ENCODE measurements at places on chromosomes 3 and 15.

DNA sequence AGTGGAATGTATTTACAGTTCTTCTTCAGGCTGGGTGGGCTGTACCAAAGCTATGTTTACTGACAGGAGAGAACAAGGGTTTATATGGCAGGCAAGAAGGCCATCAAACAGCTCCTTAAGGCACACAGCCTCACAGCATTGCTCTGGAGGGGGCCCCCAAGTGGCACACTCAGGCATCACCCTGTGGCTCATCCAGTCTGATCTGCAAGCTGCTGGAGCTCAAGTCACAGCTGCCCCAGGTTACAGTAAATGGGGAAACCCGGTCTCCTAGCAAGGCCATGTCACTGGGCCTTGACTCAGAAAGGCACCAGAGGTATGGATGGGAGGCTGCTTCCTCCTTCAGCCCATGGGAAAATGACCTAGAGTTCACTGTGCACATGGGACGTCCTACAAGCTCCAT is 67.5 kb downstream of the TFG start:
- DNase-seq: no peak

- no peak for DNase-seq
These were observed 290.5 kb downstream of the NAALADL2 start for GRCh38 chr3:175149675-175150074.

GRCh38 chr15:100596792-100597191 is 5.2 kb downstream of the LINS1 start:
- peak; percentile 94 for DNase-seq

GRCh38 chr3:106628407-106628806 is 748.8 kb upstream of the CCDC54 start:
- DNase-seq: no peak

GRCh38 chr15:69482686-69483256 is 30.2 kb downstream of the RPLP1 start:
- DNase-seq: no peak

DNA sequence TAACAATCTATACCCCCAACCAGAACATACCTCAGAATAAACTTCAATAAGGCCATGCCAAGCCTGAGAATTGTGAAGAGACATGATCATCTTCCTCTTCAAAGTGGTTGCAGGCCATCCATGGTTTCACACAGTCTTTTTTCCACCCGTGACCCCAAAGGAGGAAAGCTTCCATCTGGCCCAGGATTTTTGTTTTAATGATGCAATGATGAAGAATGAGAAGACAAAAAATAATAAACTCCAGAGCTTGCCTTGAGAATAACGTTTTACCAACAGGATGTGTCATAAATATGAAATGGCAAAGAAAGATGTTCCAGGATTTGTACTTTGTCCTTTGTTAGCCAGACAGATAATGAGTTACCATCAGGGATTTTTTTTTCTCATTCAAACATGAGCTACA is 201.9 kb downstream of the WNT5A start:
- DNase-seq: no peak

DNA sequence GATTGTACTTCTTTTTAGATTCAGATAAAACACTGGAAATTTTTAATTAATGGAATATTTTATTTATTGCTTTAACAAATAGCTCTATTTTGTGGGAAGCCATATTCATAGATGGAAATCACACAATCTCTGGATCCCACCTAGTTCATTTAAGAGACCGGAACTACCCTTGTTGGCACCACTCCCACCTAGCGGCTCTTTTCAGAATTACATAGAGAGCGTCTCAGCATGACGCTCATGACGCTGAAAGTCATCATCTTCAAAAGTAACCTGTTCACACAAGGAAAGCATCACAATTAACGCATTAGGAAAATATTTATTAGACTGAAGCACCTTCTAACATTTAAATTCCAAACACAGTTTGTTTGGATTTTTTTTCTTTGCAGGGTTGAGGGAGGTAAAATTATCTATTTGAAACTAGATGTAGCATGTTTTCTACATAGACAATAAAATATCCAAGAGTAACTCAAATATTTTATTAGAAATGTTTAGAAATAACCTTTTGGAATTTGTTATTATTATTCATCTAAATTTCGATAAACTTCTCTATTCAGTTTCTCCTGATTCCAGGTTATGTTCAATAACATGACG is 214.9 kb upstream of the ARRDC4 start:
- peak; percentile 63 for DNase-seq

DNA sequence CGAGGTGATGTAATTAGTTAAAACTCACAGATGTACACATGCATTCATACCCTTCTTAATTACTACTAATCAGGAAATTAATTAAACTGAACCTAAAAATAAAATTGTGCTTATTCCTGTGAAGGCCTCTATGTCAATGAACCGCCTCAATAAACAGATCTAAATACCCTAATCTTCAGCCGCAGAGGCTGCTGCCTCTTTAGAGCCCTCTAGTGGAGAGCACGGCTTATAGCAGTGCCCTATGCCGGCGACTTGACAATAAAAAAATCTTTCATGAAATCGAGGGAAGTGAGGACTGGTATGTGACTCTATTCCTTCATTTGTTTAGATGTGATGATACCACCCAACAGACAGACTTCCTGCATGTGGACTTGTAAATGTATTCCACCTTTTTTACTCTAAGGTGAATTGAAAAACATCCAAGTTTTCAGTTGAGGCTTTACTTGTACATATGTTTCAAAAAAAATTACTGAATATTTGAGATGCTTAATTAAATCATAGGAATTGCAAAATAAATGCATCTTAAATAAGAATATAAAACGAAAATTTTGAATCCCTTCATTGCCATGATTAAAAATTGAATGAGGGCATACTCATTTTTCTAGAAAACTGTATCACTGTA is 8.3 kb upstream of the EPHA3 start:
- no peak for DNase-seq

DNA sequence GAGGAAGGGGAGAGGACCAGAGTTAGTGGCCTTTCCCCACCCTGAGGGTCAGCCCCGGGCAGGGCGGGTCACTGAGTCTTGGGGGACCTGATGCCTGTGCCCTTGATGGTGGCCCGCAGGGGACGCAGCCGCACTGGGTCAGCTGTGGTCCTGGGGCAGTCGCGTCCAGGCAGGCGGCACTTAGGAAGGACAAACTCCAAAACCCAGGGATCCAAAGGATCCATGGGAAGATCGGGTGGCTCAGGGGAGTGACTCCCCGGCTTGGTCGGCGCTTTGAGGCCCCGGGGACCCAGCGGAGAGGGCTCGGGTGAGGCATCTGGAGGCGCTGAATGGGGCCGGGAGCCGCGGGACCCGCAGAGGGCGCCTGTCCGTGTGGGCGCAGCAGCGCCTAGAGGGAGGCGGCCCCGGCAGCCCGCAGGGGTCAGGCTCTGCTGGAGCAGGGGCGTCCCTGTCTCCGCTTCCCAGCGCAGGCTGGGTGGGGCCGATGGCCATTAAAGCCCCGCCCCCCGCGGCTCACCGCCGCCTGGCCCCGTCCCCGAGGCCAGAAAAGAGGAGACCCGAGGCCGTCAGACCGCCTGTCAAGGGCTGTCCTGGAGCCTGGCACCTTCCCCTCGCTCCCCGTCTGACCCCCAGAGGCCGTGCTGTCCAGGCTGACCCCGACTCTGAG is 17.5 kb downstream of the CIDEC start:
- no peak for DNase-seq

- DNase-seq: no peak
These were observed 43.9 kb downstream of the GOLIM4 start for GRCh38 chr3:168051531-168052471.
